ENCODE measurements at places on chromosomes 7 and 10. TPM values are rescaled to one million over a fixed set of nuclear protein-coding genes. Genes with fewer than 3 reads are reported as not detected.

DNA sequence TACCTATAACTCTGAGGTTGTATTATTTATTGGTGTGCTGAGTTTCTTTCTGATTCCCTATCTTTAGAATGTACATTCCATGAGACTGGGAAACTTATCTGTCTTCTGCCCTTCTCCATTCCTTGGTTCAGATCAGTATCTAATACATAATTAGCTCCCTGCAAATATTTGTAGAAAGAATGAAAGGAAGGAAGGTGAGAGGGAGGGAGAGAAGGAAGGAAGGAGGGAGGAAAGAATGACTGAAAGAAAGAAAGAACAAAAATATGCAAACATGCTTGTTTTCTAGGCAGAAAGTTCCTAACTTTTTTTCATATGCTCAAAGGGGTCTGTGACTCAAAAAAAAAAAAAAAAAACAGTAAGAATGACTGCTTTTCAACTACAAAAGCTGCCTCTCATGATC lies 3.9 kb upstream of the USP6NL start:
- DNase-seq, result no peak

GRCh38 chr10:110535958-110536891 lies 31.3 kb upstream of the SMC3 start:
- peak; percentile 91 for DNase-seq

GRCh38 chr10:79191951-79192676 lies 123.3 kb downstream of the ZMIZ1 start:
- no peak for DNase-seq

DNA sequence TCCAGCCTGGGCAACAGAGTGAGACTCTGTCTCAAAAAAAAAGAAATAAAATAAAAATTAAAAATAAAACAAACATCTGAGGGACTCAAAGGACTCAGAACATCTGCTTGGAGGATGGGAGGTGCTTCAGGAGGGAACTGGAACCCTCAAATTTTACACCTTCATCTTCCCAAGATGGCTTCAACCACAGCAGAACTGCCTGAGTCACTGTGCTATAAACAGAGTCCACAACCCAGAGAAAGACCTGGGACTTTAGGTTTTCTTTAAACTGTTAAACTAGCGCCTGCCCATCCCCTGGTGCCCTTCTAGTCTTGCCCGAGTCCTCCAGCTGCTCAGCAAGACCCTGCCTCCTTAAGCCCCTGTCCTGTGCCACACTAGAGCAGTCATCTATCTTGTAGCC lies 40.8 kb downstream of the RGS10 start:
- DNase-seq, result peak; percentile 42

The RADIL gene
- 0.19 TPM for total RNA-seq

DNA sequence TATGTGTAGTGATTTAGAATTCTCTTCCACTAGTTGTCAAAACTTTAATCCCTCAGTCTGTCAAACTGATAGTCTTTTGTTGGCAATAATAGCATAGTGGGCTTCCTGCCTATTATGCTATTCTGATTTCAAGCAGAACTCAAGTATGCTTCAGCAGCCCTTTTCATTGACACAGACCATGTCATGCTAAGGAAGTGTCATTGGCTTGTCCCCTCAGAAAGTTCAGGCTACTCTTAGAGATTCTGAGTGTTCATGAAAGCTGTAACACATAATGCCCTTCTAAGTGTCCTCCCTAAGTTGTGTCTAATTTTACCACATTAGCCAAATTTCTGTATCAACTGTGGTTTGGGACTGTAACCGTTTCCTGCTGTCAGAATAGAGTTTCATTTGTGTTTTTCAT lies 198.7 kb downstream of the THSD7A start:
- no peak for DNase-seq

DNA sequence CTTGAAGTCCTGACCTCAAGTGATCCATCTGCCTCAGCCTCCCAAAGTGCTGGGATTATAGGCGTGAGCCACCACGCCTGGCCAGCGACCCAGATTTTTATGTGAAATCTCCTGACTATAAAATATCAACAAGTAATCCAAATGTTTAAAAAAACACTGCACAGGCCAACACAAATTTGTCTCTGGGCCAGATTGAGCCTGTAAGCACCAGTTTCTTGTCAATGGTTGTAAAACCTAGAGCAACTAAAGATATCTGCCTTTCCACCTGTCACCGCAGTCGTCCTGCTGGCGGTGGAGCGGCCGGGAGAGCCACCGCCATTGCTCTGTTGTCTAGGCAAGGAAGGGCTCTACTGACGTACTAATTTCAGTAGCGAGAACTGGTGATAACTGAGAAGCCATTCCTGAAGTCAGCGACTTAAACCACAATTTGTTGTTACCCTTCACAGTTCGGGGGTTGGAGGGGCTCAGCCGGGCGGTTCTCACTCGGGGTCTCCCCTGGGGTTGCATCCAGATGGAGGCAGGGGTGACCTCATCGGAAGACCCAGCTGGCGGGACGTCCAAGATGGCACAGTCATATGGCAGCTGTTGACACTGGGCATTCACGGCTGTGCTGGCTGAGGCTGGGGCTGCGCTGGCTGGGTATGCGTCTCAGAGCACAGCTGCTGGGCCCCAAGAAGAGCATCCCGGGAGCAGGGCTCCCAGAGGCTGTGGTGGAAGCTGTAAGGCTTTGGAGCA lies 55.2 kb upstream of the PDGFA start:
- DNase-seq, result no peak

- DNase-seq, result no peak
Observed at GRCh38 chr10:79155301-79156081, 86.7 kb downstream of the ZMIZ1 start.

The IQUB gene
- 0.10 TPM for total RNA-seq

- no peak for DNase-seq
Observed at GRCh38 chr7:31102973-31103850, 51.1 kb downstream of the ADCYAP1R1 start.

GRCh38 chr10:62594093-62594520 lies 210.4 kb upstream of the ADO start:
- DNase-seq, result peak; percentile 64

The NACAD gene
- total RNA-seq, result 0.10 TPM

DNA sequence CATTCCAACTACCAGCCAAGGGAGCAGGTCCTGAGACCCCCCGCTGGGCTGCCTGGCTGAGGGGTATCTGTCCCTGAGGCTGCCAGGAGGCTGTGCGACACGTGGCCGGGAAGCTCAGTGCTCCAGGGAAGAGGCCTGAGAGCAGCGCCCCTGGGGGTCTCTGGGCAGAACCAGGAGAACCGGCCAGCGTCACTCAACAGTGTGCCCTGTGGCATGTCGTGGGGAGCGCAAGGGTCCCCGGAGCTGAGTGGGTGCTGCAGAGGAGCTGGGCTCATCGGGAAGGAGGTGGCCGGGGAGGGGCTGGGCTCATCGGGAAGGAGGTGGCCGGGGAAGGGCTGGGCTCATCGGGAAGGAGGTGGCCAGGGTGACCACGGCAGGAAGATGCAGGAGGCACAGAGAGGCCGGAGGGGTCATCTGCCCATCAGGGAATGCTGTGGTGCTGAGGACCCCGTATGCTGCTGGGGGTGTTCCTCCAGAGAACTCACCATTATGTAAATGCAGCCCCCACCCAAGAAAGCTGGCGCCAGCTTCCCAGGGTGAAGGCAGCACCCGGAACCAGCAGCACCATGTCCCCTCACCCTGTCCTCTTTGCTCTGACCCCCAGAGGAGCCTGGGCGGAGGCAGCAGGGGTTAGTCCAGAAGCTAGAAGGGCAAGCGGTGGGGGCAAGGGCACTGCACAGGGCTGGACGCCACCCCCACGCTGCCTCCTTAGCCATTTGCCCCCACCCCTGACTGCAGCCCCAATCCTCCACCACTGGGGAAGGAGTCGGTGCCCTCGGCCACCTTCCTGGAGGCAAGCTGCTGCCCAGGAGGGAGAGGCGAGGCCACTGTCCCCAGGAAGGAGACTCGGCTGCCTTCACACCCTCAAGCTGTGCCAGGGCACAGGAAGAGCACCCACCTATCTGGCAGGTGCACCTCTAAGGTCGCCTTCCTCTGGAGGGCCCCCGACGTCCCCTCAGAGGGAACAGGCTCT lies 33.3 kb downstream of the CALML3 start:
- peak; percentile 4 for DNase-seq

The MSS51 gene
- total RNA-seq, result 2.1 TPM

The TET1 gene
- 0.53 TPM for total RNA-seq

- no peak for DNase-seq
Observed at GRCh38 chr7:2307690-2308107, 6.5 kb downstream of the SNX8 start.

DNA sequence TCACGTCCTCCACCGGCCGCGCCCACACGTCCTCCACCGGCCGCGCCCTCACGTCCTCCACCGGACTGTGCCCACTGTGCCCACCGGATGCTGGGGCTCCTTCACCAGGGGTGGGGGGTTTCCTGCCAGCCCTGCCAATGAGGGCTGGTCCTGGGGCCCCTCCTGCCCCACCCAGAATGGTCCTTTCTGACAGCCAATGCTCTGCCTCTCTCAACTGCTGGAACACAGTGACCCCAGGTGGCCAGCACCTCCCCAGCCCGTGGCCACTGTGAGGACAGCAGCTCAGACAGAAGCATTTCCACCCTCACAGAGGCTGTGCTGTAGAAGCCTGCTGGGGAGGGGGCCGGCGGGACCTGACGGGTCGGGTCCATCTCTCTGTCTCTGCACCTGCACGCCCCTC lies 90.1 kb upstream of the DNAAF5 start:
- peak; percentile 61 for DNase-seq

- no peak for DNase-seq
Observed at GRCh38 chr10:88598055-88598454, 11.5 kb downstream of the LIPJ start.

DNA sequence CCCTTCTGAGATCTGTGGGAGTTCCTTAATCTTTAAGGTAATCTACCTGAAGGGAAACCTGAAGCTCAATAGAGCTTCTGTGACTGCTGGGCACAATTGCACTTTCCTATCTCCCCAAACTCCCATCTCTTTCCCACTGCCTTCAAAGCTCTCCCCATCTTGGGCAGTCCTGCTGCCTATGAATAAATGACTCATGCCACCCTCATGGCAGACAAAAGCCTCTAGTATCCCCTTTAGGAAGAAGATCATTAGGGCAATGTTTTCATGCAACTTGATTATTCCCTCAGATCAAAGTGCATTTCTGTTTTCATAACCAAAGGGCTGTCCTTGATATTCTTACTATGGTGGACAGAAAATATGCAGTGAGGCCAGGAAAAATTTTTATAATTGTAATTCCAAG lies 704.9 kb upstream of the LRRN3 start:
- no peak for DNase-seq

The ORC5 gene
- total RNA-seq, result 18.2 TPM

- DNase-seq, result no peak
Observed at GRCh38 chr7:69104023-69104422, 494.3 kb upstream of the AUTS2 start.

- no peak for DNase-seq
Observed at GRCh38 chr7:36673703-36674102, 50.6 kb downstream of the AOAH start.

Data from activated CD4-positive, alpha-beta memory T cell treated with anti-CD3 and anti-CD28 coated beads for 36 hours (primary cell).